Stimulated activated CD8-positive, alpha-beta memory T cell treated with anti-CD3 and anti-CD28 coated beads, Interleukin-15, amount 100 ng/mL, for 1 hour (primary cell): ENCODE measurements at places on chromosomes 13 and 19.

DNA sequence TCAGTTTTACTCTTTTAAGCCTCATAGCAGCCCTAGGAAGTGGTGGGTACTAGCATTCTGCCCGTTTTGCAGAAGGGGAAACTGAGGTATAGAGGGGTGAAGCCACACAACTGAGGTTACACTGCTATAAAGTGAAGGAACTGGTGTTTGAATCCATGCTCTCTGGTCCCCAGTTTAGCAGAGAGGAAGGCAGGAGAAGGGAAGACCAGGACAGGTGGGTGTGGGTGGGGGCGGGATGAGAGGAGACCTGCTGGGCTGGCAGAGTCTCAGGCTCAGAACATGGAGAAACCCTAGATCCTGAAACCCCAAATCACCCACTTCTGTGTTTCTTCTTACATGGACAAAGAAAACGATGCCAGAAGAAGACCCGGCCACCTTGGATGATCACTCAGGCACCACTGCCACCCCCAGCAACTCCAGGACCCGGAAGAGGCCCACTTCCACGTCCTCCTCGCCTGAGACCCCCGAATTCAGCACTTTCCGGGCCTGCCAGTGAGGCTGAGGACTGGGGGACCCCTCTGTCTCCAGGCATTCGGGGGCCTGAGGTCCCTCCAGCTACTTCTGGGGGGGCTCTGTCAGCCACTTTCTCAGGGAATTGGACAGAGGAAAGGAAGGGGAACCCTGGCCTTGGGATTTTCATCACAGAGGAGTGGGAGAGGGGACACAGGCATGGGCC lies 2.3 kb upstream of the CARM1 start:
- no peak for DNase-seq

GRCh38 chr19:46192992-46193650 lies 36.4 kb upstream of the IGFL1 start:
- no peak for DNase-seq

- no peak for DNase-seq
Observed at GRCh38 chr13:100440751-100441425, 147.7 kb downstream of the GGACT start.

DNA sequence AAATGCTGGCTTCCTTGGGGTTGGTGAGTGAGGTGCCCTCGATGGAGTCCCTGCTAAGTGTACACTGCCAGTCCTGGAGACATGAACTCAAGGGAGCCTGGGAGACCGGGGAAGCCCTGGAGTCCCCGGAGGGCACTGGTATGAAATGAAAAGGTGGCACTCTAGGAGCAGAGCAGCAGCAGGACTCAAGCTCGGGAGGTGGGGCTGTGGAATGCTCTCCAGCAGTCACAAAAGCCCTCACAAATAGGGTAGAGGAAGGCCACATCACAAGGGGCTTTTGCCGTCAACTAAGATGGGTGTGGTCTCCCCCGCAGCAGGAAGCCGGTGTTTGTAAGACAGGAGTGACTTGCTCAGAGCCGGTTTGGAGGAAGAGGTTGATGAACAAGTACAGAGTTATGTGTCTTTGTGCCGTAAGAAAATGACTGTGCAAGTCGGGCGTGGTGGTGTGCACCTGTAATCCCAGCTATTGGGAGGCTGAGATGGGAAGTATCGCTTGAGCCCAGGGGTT lies 19.3 kb downstream of the CCNE1 start:
- DNase-seq: no peak

DNA sequence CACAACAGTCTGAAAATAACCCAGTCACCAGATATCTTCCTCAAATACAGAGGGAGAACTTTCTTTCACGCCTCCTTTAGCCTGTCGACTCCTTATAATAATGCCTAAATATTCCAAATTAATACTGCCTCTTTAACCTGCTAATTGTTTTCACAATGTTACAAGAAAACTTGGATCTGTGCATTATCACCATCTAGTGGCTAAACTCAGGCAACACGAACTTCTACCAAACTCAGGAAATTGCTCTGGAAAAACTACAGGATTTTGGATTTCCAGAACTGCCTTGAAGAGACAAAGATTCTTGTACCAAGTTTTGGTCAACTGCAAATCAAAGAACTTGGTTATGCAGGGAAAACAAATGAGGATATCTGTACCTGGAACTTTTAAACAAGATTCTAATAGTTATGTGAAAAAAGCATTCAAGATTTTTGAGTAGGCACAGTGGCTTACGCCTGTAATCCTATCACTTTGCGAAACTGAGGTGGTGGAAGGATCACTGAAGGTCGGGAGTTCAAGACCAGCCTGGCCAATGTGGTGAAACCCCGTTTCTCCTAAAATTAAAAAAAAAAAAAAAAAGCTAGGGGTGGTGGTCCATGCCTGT lies 10.8 kb downstream of the CLN5 start:
- DNase-seq: no peak

GRCh38 chr19:30118760-30119159 lies 176.7 kb downstream of the URI1 start:
- DNase-seq: no peak

DNA sequence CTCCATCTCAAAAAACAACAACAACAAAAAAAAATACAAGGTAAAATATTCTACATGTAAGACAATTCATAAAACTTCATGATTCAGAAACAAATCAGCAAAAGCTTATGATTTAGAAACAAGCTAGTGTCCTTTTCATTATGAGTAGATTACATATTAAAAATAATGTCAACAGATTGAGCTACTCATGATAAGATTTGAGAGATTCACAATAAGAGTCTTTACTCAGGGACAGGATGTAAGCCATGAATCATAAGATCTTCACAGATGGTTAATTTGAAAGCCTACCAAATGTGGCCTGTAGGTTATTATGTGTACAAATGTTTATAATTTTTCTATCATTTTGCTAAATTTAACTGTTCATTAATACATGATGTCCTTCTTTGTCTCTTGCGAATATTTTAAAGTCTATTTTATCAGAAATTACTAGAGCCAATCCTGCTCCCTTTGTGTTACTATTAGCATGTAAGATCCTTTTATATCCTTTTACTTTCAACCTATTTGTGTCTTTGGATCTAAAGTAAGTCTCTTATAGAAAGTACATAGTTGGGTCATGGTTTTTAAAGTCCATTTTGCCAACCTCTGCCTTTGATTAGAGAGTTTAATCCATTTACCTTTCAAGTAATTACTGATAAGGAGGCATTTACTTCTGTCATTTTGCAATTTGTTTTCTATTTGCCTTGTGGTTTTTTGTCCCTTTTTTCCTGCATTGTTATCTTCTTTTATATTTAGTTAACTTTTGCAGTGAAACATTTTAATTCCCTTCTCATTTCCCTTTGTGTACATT lies 68.3 kb upstream of the RXFP2 start:
- DNase-seq: no peak

DNA sequence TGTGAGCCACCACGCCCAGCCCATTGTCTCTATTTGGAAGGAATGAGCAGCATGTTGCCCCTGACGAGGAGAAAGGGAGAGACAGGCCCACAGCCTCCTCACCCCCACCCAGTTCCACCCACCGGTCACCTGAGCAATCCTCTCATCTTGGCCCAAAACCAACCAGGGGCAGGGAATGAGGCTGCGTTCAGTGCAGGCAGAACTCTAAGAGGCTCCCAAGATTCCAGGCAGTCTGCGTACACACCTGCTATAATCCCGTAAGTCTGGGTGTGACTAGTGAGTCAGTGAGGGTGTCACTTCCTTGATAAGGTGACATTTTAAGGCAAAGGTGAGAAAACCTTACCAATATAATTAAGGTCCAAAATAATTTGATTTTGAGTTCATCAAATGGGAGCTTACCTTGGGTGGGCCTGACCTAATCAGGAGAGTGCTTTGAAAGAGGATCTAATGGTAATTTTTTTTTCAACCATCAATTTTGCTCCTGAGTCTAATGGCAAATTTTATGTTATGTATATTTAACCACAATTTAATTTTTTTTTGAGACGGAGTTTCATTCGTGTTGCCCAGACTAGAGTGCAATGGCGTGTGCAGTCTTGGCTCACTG lies 26.9 kb upstream of the KLF2 start:
- DNase-seq: no peak

DNA sequence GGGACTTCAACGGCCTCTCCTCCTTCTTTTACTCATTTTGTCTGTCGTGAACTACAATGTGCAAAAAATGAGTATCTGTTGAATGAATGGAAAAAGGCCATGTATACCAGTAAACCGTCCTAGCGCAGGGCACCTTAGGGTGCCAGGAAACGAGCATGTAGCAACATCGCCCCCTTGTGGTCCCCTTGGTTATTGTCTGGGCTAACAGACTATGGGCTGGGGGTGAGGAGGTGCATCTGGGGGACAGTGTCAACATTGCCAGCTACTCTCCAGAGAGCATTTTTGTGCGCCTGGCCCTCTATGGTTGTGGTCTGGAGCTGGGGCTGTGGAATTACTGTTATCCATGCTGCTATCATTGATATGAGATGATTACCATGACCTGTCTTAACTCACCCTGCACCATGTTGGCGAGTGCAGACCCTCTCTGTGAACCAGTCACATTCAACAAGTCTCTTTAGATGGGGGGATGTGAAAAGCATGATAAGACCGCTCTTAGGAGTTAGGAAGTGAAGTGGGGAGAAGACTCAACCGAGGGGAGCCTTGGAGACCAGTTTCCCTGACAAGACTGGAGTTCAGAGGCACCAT lies 22.8 kb upstream of the SIGLEC11 start:
- peak; percentile 70 for DNase-seq

- DNase-seq: no peak
Observed at GRCh38 chr19:3107658-3108057, 13.5 kb downstream of the GNA11 start.

GRCh38 chr13:65926750-65927171 lies 1303.4 kb downstream of the PCDH9 start:
- DNase-seq: no peak

GRCh38 chr13:50467156-50468110 lies 376.1 kb downstream of the DLEU7 start:
- no peak for DNase-seq

DNA sequence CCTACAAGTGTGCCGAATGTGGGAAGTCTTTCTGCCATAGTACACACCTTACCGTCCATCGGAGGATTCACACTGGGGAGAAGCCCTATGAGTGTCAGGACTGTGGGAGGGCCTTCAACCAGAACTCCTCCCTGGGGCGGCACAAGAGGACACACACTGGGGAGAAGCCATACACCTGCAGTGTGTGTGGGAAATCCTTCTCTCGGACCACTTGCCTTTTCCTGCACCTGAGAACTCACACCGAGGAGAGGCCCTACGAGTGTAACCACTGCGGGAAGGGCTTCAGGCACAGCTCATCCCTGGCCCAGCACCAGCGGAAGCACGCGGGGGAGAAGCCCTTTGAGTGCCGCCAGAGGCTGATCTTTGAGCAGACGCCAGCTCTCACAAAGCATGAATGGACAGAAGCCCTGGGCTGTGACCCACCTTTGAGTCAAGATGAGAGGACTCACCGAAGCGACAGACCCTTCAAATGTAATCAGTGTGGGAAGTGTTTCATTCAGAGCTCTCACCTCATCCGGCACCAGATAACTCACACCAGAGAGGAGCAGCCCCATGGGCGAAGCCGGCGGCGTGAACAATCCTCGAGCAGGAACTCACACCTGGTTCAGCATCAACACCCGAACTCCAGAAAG lies 10.3 kb upstream of the ERVK3-1 start:
- no peak for DNase-seq

GRCh38 chr13:28044608-28045007 lies 55.8 kb downstream of the FLT3 start:
- DNase-seq: no peak

DNA sequence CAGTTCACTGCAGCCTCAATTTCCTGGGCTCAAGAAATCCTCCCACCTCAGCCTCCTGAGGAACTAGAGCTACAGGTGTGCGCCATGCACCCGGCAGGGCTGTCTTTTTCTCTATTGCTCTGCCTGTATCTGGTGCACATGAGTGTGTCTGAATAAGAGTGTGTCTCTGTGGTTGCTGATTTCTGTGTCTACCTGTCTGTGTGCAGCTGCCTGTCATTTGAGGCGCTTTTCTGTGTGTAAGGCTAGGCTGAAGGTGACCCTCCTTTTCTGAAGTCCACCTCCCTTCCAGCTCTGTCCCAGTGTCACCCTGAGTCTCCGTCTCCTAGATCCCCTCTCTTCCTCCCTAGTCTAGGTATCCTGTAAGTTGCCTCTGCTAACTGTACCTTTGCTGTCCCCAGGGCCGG lies 1.5 kb upstream of the PRR12 start:
- no peak for DNase-seq

DNA sequence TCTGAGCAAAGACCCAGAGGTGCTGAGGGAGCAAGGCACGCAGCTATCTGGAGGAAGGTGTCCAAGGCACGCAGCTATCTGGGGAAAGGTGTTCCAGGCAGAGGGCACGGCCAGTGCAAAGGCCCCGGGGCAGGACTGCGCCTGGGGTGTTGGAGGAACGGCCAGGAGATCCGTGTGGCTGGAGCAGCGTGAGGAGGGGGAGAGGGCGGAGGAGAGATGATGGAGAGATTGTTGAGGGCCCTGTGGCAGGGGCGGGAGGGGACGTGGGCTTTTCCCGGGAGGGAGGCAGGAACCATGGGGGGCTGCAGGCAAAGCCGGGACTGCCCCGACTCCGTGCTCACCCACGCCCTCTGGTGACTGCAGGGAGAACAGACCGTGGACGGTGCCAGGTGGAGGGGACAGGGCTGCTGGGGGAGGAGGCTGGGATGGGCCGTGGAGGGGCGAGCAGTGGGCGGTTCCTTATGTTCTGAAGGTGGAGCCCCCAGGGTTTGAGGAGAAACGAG lies 13.3 kb upstream of the MISP start:
- peak; percentile 45 for DNase-seq

- DNase-seq: no peak
Observed at GRCh38 chr13:51805925-51806324, 2.0 kb upstream of the DHRS12 start.

DNA sequence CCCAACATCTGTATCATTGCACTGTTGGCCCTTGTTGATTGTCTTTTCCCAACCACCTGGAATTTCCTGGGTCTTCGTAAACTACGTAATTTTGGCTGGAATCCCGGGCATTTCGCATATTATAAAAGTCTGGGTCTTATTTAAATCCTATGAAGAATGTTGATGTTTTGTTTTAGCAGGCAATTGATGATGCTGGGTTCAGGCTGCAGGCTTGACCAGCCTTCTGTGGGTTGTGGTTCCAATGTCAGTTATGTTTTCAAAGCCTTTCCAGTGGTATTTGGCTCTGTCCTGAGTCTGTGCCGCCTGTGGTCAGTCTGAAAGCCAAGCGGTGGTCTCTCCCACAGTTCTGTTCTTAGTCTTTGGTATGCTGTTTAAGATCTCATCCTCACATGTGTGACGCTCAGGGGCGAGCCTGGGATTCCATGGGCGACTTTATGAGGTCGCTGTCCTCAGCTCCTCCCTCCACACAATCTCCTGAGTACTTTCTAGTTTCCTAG lies 12.4 kb downstream of the SLC35E1 start:
- DNase-seq: no peak

DNA sequence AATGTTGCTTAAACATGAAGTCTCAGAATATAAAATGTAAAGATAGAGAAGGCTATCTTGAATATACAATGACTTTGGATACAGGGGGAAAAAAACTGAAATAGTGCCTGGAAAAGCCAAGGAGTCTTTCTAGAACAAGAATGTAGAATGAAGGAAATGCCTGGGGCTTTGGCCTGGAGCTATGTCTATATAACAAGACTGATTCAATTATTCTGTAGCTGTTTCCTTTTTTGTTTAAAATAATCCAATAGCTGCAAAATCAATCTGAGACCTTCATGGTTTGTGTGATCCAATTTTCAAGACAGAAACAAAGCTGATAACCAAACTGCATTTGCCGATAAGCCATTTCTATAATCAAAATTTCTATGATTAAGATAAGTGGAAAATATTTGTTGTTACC lies 530.9 kb upstream of the NBEA start:
- no peak for DNase-seq
